SK-N-SH (cell line): ENCODE measurements at places on chromosomes 6 and 20.

DNA sequence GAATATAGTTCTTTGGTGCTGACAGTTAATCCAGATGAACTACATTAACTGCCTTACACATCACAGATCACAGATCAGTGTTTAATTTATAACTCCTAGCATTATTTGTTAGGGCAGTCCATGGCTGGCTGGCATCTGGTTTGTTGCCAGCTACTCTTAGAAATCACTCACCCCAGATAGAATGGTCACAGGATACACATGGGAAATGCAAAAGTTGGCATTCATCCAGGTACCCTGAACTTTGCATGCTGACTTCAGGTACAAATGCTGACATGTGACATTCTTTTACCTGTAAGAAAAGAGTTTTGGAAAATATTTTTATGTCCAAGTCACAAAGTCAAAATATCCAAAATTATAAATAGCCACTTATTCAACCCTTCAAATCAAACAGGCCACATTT lies 20.2 kb downstream of the FBXL4 start:
- DNase-seq, result peak; percentile 67

GRCh38 chr6:125906158-125906998 lies 50.2 kb upstream of the HINT3 start:
- DNase-seq, result peak; percentile 29

DNA sequence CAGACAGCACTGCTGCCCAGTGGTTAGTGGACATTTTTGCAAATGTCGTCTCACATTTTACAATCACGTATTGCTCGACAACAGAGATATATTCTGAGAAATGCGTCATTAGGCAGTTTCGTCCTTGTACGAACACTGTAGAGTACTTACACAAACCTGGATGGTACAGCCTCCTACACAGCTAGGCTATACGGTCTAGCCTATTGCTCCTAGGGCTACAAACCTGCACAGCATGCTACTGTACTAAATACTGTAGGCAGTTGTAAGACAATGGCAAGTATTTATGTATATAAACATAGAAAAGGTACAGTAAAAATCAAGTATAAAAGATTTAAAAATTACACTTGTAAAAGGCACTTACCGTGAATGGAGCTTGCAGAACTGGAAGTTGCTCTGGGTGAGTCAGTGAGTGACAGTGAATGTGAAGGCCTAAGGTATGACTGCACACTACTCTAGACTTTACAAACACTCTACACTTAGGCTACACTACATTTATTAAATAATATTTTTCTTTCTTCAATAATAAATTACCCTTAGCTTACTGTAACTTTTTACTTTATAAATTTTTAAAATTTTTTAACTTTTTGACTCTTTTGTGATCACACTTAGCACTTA lies 43.1 kb downstream of the ALDH5A1 start:
- DNase-seq, result no peak

DNA sequence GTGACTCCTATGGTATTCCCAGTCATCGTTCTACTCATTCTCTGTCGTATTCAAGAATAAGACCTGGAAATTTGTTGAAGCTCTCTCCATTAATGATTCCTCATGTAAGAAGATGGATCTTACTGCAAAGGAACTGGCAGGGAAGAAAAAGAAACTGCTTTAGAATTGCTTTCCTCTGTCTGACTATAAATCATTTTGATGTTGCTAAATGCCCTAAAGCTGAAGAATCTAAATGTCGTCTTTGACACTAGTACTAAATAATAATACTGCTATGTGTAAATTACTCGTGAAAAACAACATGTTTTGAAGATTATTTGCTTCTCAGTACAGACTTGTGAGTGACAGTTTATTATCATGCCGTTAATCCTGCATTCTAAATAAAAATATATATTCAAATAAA lies 20.5 kb upstream of the MYLIP start:
- DNase-seq, result no peak
